ENCODE measurements at places on chromosomes 6 and 20. TPM values are rescaled to one million over a fixed set of nuclear protein-coding genes. Genes with fewer than 3 reads are reported as not detected.

DNA sequence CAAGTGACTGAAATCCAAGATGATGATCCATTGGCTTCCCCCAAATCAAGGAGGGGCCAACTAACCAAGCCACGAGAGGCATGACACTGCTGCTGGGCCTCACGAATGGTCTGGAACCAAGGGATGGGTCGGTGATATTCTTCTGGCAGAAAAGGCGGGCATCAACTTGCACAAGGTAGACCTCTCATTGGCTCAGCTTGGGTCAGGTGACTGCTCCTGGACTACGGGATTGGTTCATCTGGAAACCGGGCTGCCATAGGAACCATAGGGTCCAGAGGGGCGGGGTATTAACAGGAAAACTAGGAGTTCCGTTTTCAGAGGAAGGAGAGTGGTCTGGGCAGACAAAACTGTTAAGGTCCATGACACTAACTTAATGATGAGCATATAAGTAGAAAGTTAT lies 100.9 kb downstream of the TFAP2C start:
- DNase-seq, result no peak

GRCh38 chr6:158303210-158303731 lies 9.0 kb upstream of the TULP4 start:
- DNase-seq, result no peak

- no peak for DNase-seq
These were observed 285.2 kb upstream of the PLCB4 start for GRCh38 chr20:8783734-8784133.

DNA sequence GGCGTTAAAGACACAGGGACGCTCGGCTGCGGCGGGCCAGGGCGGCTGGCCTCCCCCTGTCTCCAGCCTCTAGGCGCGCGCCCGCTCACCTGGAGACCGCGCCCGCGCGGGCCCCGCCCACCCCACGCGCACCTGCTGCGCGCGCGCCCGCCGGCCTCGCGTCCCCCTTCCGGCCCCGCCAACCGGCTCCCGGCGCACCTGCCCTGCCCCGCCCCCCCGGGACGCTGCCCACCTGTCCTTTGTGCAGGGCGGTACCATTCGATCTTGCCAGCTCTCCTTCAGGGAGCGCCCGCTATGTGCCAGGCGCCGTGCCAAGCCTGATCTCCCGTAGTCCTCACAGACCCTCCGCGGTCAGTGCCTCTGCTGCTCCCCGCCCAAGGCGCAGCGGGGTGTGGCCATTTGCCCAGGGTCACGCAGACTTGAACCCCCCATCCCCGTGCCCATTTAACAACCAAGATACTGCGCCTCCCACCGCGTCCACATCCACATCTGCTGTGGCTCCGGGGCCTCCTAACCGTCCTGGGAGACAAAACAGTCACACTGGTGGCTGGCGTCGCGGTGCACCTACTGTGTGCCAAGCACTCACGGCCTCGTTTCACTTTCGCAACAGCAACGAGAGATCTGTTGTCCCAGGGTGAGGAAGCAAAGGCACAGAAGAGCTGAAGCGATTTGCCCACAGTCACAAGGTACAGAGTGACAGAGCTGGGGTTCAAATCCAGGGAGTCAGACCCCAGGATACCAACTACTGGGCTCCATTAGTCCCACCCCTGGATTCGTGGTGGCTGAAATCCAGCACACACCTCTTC lies 48.1 kb downstream of the NOL4L start:
- peak; percentile 85 for DNase-seq

DNA sequence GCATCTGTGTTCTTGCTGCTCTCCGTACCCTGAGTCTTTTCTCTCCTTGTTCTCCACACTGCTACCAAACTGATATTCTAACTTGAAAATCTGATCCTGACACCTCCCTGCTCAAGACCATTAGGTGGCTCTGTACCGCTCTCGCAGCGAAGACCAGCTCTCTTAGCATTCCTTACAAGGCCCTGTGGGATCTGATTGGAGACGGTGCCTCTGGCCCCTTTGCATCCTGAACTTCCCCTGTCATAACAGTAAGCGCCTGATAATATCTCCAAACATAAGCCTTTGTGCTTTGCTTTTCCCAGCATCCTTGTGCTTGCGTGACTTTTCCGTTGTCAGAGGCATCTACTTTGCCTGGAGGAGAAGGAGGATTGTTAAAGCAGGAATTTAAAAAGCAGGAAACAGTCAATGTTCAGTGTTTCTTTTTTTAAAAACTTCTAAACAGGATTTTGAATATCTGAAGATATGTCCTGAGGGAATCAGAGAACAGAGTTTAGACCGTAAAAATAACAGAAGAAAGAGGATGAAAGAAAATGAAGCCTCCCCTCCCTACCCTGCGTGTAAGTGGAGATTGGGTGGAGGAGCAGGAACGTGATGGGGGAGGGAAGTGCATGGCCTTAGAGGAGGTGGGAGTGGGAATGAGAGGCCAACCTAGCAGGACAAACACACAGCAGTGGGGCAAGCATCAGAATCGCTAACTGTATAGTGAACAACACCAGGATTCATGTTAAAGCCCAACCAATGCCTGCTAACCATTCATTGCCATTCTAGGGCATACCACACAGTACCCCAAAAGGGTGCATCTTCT lies 89.2 kb upstream of the STMND1 start:
- DNase-seq, result peak; percentile 62

Gene ABHD16A
- 44.5 TPM for total RNA-seq

Gene COL12A1
- 40.4 TPM for total RNA-seq

Gene MAP7
- total RNA-seq, result 37.0 TPM

Gene TMEM74B
- total RNA-seq, result 3.6 TPM
